ENCODE measurements at places on chromosomes 11 and 22. TPM values are rescaled to one million over a fixed set of nuclear protein-coding genes. Genes with fewer than 3 reads are reported as not detected.

Gene SLC6A5
- total RNA-seq, result 0.07 TPM

DNA sequence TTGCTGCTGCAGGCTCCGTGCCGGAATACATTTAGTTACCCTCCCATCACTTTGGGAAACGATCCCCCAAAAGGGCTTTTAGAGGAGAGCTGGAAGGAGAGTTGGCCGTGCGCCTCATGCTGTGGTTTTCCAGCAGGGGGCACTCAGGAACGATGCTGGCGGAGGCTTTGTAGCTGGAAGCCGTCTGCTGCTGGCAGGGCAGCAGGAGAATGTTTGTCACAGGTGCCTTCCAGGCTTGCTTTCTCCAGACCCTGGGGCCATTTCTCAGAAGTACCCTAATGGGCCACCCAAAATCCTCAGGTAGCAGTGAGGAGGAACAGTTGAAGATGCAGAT is 30.0 kb upstream of the CABP7 start:
- H3K36me3 ChIP-seq, result no peaks in the 10 kb centered on the region
- no peaks in the 10 kb centered on the region for H3K27me3 ChIP-seq
- H3K27ac ChIP-seq, result no peak overlapping the region
- H3K4me1 ChIP-seq, result peaks cover 4% of the 10 kb centered on the region
- H3K4me3 ChIP-seq, result no peak overlapping the region

GRCh38 chr11:63558459-63559157 is 4.6 kb downstream of the PLAAT2 start:
- H3K4me1 ChIP-seq, result peaks cover 9% of the 10 kb centered on the region
- H3K36me3 ChIP-seq, result no peaks in the 10 kb centered on the region
- no peak for DNase-seq
- H3K27me3 ChIP-seq, result no peaks in the 10 kb centered on the region
- H3K4me3 ChIP-seq, result no peak overlapping the region

GRCh38 chr11:46508360-46508759 is 85.5 kb downstream of the AMBRA1 start:
- no peaks in the 10 kb centered on the region for H3K27me3 ChIP-seq
- no peaks in the 10 kb centered on the region for H3K36me3 ChIP-seq
- DNase-seq, result no peak
- H3K4me1 ChIP-seq, result peaks cover 15% of the 10 kb centered on the region

- no peaks in the 10 kb centered on the region for H3K27me3 ChIP-seq
- no peak overlapping the region for H3K4me3 ChIP-seq
- no peaks in the 10 kb centered on the region for H3K36me3 ChIP-seq
- H3K27ac ChIP-seq, result no peak overlapping the region
- H3K4me1 ChIP-seq, result peaks cover 5% of the 10 kb centered on the region
- DNase-seq, result no peak
Observed at GRCh38 chr11:66868082-66868725, 11.3 kb downstream of the LRFN4 start.
